ENCODE measurements at places on chromosomes 3 and 15.

DNA sequence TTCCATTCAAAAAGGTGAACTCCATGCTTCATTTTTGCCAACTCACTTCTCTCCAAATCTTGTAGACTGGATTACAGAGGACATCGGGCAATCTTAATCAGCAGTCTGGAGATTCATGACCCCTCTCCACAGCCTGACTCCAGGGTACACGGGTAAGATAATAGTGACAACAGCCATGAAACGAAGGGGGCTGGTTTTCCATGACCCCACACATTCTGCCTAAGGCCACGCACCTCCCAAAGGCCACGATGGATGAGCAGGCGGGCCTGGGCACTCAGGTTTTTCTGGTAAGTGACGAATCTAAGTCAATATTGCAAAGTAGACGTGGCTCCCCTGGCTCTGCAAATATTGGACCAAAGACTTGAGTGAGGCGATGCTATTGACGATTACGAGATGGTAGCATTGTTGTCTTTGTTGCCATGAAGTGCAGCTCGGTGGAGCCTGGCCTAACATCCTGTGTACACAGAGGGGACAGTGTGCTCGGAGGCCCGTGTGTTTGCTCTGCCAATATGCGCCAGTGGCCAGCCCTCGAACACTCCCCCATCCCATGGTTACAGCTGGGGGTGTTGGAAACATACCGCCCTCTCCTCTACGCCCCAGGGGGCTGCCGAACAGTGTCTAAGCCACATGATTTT lies 119.1 kb downstream of the OPA1 start:
- DNase-seq, result no peak

DNA sequence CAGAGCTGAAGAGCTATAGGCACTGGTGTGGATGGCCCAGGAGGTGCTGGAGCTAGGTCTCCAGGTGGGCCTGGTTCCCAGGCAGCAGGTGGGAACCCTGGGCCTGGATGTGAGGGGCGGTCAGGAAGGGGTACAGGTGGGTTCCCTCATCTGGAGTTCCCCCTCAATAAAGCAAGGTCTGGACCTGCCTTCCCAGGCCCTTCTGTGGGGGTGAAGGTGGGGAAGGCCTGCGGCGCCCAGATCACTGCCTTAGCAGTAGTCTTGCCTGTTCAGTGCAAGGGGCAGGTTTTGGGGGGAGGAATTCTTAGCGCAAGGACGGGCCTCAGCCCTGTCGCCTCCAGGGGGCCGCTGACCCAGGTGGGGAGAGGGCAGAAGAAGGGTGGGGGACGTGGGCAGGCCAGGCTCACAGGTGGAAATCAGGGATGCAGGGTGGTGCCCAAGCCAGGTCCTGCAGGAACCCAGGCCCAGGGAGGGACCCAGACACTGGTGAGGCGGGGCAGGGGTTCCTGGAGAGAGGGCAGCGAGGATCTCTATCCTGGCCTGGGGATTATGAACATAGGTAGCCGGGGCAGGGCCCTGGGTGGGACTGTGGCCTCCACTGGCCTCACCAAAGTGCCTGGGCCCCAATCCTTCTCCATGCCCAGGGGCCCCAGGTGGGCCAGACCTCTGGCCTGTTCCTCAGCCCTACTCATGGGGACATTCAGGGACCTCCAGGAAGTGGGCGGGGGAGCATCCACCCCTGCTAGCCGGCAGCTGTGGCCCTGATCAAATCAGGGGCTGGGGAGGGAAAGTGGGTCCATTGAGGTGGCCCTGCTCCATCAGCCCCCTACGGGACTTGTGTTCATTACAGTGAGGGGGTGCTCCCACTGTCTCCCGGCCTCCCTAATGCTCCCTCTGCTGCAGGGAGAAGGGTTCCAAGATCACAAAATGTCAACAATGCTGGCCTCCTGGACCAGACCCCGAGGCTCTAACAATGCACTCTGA lies 25.3 kb downstream of the HDAC11 start:
- no peak for DNase-seq

DNA sequence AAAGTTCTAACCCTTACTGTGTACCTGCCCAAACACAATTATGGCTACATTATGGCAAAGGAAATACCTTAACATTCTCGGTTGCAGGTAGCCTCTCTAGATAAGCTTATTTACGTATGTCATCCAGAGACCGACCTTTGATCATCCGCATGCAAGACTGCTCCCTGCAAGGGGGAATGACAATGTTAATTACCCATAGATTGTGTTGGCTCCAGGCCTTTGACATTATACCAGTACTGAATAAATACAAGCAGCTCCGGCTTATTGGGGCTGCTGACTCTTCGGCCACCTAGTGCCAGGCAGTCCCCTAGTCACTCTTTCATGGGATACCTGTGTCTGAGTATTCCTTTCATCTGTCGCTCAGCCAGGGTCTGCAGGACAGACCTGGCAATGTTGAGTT lies 223.5 kb downstream of the DTWD1 start:
- no peak for DNase-seq

DNA sequence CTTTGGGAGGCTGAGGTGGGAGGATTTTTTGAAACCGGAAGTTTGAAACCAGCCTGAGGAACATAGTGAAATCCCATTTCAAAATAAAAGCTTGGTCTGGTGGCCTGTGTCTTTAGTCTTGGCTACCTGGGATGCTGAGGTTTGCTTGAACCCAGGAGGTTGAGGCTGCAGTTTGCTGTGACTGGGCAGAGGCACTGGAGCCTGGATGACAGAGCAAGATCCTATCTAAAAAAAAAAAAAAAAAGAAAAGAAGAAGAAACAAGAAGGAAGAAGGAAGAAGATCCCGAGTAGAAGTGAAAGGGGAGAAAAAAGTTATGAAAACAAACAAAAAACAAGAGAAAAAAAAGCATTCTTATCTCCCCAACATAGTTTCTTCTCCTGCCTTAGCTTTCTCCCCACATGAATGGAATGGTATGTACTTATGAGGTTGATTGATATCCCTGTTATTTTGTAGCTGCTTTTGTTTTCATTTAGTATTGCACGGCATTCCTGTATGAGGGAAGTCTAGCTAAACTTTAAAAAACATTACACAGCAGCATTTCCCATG lies 42.4 kb downstream of the TMEM40 start:
- DNase-seq, result no peak

- no peak for DNase-seq
Observed at GRCh38 chr15:73682600-73683090, 1.5 kb upstream of the CD276 start.

GRCh38 chr3:146157325-146158060 lies 3.5 kb downstream of the PLOD2 start:
- no peak for DNase-seq

GRCh38 chr3:42960282-42960681 lies 18.8 kb upstream of the GASK1A start:
- DNase-seq, result no peak

GRCh38 chr3:193641440-193641775 lies 48.4 kb downstream of the OPA1 start:
- no peak for DNase-seq

DNA sequence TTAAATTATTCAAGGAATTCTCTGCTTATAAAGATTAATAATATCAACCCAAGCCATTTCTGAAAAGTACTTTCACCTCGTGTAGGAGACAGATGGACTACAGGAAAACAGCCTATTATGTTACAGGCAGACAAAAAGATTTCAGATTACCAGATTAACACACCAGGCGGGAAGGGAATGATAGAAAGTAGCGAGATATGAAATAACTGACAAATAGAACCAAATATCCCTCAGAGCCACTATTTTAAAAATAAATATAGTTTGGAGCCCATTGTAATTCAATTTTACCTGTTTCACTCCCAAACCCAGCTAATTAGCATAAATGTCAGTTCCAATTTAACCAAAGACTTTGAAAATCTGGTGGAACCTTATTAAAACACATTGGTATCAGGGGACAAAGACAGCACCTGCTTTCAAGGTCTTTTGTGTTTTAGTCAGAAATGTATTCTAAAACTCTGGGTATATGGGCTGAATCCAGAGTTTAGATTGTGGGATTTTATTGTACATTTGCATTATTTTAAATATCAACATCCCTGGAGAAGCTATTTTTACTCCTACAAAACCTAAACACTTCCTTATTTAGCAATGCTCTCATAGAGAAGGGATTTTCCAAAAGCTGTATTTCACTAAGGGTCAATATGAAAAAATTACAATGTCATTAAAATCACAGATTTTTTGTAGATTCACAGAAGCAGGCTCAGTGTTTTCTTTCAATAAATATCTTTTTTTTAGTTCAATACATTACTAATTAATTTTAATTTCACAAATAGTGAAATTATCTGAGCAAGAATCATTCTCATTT lies 138.4 kb downstream of the TNIK start:
- no peak for DNase-seq

GRCh38 chr15:95013381-95013780 lies 782.0 kb downstream of the MCTP2 start:
- no peak for DNase-seq

DNA sequence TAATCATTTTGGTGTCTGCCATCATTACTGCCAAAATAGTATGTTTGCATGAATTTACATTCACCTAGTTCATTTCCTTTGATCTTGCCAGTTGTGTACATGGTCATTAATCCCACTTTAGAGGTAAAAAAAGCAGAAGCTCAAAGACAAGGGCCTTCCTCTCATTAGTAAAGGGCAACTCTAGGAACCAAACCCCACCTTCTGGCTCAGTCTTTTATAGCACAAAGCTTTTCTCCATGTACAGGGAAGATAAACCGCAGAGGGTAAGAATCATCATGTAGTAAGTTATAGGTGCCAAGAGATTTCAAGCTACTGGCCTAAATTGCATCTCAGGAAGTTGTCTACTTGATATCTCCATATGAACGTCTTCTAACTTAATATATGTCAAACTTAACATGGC lies 19.3 kb upstream of the SPG21 start:
- DNase-seq, result no peak

- no peak for DNase-seq
Observed at GRCh38 chr3:7800006-7800780, 701.4 kb upstream of the LMCD1 start.

DNA sequence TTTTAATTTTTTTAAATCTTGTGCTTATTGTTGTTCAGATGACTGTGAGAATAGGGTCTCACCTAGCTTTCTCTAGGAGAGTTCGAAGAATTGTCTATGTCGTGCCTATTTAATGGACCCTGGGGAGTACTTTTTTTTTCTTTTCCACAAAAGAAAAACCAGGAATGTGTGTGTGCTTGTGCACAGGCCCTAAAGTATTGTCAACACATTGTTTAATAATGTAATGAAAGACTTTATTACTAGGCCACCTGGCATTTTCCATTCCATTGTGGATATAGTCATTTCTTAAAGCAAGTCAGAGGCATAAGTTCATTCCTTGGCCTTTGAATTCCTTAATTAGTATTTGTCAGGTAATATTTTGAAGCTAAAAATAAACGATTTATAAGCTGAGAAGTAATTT lies 135.9 kb downstream of the KLHL25 start:
- DNase-seq, result no peak
